ENCODE measurements at places on chromosomes 1 and 21. TPM values are rescaled to one million over a fixed set of nuclear protein-coding genes. Genes with fewer than 3 reads are reported as not detected.
A peak's percentile ranks its signal among the peaks of the same experiment; 100 is the strongest.

DNA sequence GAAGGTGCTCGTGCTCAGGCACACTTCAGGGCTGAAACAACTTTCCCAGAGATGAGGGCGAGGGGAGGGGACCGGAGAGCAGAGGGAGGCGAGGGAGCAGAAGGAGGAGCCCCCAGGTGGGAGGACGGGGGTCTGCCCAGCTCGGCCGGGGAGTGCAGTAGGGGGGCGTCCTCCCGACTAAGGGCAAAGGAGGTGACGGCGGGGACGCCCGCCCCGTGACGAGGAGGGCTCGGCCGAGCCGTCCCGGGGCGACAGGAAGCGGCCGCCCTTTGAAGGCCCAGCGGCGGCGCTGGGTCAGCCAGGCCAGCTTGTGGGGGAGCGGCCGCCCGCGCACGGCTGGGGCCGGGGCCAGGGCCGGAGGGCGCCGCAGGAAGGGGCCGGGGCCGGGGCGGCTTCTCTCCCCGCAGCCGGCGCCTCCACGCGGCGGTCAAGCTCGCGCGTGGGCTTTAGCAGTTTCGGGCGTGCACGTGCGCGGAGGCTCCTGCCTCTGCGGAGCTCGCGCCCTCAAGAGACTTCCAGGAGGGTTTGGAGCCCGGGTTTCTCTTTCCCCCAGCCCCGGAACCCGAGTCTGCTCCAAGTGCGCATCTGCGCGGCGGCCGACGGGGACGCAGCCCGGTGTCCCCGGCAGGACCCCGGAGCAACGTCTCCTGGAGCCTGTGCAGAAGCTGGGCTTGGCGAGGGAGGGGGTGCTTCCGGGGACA is 100.8 kb upstream of the SLC45A1 start:
- DNase-seq = peak; percentile 16
- peaks cover 13% of the 10 kb centered on the region for H3K4me1 ChIP-seq
- H3K36me3 ChIP-seq = no peaks in the 10 kb centered on the region

DNA sequence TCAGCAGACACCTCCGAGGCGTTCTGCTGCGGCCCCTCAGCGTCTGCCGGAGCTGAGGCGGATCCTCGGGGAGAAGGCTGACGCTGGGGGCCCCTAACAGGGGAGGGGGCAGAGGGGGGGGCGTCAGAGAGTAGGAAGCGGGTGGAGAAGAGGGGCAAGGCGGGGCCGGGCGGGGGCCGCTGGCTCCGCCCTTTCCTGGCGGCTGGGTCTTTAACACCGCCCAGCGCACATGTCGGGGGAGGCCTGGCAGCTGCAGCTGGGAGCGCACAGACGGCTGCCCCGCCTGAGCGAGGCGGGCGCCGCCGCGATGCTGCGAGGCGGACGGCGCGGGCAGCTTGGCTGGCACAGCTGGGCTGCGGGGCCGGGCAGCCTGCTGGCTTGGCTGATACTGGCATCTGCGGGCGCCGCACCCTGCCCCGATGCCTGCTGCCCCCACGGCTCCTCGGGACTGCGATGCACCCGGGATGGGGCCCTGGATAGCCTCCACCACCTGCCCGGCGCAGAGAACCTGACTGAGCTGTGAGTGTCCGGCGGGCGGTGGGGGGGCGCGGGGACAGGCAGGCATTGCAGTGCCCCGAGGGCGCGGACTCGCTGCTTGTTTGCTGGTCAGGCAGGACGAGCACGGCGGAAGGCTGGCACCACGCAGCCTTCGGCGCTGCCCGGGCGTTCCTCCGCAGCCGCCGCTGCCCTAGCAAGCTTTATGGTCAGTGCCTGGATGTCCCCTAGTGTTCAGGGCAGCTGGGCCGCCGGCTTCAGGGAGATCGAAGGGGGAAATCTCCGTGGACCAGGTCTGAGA is at the start of gene NTRK1:
Gene NTRK1 (plus strand): TSS at position 238 of the 796 bp plus-strand sequence. CDS start 70 bp downstream, at position 308.
- DNase-seq = peak; percentile 37
- H3K27ac ChIP-seq = no peak within 1 kb of the TSS
- H3K36me3 ChIP-seq = no peaks in the 10 kb centered on the region
- peaks cover 31% of the 10 kb centered on the region for H3K4me1 ChIP-seq

GRCh38 chr21:39346206-39346605 is 2.7 kb downstream of the HMGN1 start:
- no peaks in the 10 kb centered on the region for H3K36me3 ChIP-seq
- no peak overlapping the region for H3K4me3 ChIP-seq
- peaks cover 23% of the 10 kb centered on the region for H3K4me1 ChIP-seq
- no peaks in the 10 kb centered on the region for H3K27me3 ChIP-seq

DNA sequence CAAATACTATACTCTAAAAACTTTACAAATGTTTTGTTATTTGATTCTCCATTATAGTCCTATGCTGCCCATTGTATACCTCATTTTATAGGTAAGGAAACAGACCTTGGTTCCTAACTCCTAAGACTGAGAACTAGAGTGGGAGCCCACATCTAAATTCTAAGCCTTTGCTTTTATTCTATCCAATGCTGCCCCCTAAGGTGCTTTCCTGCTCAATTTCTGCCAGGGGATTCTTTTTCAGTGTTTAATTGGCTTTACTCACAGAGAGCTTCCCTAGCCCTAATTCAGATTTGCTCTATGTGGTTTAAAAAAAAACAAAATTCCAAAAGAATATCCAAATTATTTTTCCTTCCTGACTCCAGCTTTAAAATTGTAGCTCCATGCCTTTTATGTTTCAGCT is 64.5 kb downstream of the KIF14 start:
- no peaks in the 10 kb centered on the region for H3K27me3 ChIP-seq
- H3K27ac ChIP-seq = no peak overlapping the region
- DNase-seq = no peak
- no peak overlapping the region for H3K4me3 ChIP-seq
- H3K4me1 ChIP-seq = no peaks in the 10 kb centered on the region

GRCh38 chr21:35395728-35396127 is 346.6 kb upstream of the RUNX1 start:
- H3K4me3 ChIP-seq = no peak overlapping the region
- H3K36me3 ChIP-seq = no peaks in the 10 kb centered on the region
- H3K4me1 ChIP-seq = no peaks in the 10 kb centered on the region
- DNase-seq = no peak
- no peaks in the 10 kb centered on the region for H3K27me3 ChIP-seq

- no peak for DNase-seq
- no peak overlapping the region for H3K27ac ChIP-seq
- no peak overlapping the region for H3K4me3 ChIP-seq
- H3K4me1 ChIP-seq = no peaks in the 10 kb centered on the region
Measured at GRCh38 chr21:29277442-29277841, 21.3 kb upstream of the BACH1 start.

DNA sequence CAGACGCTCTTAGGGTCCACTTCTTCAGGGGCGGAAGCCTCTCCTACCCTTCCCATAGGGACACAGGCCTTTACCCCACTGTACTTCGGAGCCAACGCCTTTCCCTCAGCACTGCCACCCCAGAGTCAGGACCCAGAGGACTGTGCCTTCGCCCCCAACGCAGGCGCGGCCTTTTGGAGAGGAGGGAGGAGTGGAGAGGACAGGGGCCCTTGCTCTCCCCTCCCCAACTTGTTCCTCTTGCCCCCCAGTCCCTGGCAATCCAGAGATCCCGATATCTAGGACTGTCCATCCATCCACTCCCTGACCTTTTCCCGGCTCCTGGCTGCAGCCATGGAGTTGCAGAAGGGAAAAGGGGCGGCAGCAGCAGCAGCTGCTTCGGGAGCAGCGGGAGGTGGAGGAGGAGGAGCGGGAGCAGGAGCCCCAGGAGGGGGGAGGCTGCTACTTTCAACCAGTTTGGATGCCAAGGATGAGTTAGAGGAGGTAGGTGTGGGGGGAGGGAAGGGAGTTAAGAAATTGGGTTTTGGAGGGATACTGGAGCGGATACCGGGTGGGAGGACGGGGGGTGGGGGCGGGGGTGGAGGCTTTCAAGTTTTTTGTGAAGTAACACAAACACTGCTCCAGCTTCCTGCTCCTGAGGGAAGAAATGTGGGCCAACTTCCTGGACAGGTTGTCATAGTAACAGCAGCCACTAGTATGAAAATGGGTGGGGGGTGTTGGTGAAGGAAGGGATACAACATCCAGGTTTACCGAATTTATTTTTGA is 636 bp downstream of the INTS3 start:
- peaks cover 4% of the 10 kb centered on the region for H3K36me3 ChIP-seq
- H3K4me1 ChIP-seq = peaks cover 26% of the 10 kb centered on the region
- no peaks in the 10 kb centered on the region for H3K27me3 ChIP-seq
- DNase-seq = peak; percentile 18
- H3K27ac ChIP-seq = peak overlapping the region; percentile 95

GRCh38 chr1:193685986-193686385 is 499.6 kb upstream of the B3GALT2 start:
- H3K27me3 ChIP-seq = no peaks in the 10 kb centered on the region
- DNase-seq = no peak
- no peaks in the 10 kb centered on the region for H3K4me1 ChIP-seq

- H3K4me1 ChIP-seq = no peaks in the 10 kb centered on the region
- no peak overlapping the region for H3K27ac ChIP-seq
- no peak for DNase-seq
- H3K4me3 ChIP-seq = no peak overlapping the region
Measured at GRCh38 chr1:53478502-53478818, 19.3 kb downstream of the DMRTB1 start.

- H3K4me3 ChIP-seq = no peak overlapping the region
- H3K27me3 ChIP-seq = no peaks in the 10 kb centered on the region
- H3K27ac ChIP-seq = no peak overlapping the region
Measured at GRCh38 chr1:244792188-244792850, 43.1 kb upstream of the COX20 start.

Gene SAMSN1
- total RNA-seq = 49.7 TPM

Gene C4BPB
- total RNA-seq = 0.73 TPM

Gene SPRR4
- not detected for total RNA-seq
